Activated naive CD8-positive, alpha-beta T cell treated with anti-CD3 and anti-CD28 coated beads, Interleukin-2, amount 50 U/mL, for 24 hours (primary cell): ENCODE measurements at places on chromosomes 7 and 10.

DNA sequence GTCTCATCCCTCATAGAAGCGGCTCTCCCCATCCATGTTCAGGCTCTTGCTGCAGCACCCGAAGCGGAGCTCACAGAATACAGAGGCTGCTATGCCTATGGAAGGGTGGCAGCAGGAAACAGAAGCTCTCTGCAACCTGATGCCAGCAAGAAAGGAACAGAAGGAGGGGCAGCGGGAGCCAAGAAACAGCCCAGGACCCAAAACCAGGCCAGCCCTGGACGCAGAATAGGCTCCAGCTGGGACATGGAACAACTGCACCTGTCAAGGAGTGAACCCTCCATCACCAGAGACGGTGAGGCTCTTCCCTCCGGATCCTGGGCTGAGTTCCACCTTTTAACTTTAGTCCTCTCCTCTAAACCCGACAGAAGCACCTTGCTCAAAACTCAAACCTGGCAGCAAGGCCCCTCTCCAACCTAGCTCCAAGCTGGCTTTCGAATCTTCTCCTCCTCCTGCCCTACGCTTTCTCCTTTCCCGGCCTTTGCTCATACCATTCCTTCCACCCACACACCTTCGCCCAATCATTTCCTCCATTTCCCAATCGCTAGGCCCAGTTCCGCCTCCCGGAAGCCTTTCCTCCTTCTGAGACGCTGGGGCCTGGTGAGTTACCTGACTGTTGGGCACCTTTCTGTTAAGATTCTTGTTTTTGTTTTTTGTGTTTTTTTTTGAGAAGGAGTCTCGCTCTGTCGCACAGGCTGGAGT, 122.8 kb upstream of the ZNF92 start:
- no peak for DNase-seq

DNA sequence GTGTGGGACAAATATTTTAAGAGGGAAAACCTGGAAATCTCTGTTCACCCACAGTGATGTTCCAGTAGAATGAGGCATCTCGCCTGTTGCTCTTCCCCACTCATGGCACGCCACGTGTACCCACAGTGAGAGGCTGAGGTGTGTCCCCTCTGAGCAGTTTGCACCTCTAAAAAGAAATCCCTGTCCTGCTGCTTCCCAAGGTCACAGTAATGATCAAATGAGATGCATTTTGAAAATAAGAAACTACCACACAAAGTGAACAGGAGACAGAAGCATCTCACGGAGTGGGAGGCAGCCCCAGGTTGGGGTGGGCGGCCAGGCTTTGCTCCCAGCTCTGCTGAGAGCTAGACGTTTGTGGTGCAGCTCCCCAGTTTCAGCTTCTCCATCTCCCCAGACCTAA, 12.4 kb upstream of the ZNF777 start:
- DNase-seq: no peak

DNA sequence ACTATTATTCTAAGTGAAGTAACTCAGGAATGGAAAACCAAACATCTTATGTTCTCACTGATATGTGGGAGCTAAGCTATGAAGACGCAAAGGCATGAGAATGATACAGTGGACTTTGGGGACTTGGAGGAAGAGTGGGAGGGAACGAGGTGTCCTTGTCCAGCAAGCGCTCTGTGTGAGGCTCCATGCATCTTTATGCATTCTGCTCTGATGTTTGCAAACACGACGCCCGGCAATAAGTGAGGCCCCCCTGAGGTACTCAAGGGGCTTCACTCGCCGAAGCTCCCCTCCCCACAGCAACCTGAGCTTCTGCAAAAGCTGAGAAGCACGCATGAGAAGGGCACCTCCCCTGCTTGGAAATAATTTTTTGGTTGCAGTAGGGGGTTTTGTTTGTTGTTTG, 103.3 kb downstream of the LHPP start:
- no peak for DNase-seq

DNA sequence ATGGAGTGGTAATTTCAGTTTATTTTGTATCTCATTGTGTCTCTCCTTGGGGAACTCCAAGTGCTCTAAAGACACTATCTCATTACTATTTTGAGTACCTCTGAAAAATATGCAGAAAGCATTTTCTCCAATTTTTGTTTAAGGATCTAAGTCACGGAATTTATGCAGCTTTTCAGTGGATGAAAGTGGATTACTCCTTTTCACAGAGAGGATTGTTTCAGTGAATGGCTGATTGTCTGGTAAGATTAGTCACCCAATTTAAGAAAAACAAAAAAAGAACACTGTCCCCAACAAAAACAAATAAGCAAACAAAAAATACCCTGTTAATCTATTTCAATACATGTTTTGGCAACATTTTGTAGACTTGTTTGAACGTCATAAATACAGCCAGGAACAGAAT, 338.3 kb upstream of the TEX47 start:
- no peak for DNase-seq

DNA sequence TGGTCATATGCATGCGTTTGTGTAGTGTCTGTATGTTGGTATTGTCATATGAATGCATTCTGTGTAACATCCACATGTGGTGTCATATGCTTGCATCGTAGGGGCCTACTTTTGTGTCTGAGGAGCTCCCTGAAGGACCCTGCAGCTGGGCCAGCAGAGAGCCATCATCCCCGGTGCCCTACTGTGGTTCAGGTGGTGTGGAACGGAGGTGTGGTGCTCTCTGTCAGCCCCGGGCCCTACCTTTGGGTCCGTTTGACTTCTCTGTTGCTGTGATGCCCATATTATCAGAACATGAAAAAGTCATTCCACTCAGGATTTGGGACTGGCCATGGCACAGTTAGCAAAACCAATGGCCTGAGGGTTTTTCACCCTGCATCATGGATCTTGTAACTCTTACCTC, 217.9 kb downstream of the ADARB2 start:
- DNase-seq: no peak
